Femur (tissue), 1 donor: ENCODE measurements at places on chromosomes 11 and 22.

- no peak for DNase-seq
These were observed 63.4 kb downstream of the AAMDC start for GRCh38 chr11:77884186-77884828.

DNA sequence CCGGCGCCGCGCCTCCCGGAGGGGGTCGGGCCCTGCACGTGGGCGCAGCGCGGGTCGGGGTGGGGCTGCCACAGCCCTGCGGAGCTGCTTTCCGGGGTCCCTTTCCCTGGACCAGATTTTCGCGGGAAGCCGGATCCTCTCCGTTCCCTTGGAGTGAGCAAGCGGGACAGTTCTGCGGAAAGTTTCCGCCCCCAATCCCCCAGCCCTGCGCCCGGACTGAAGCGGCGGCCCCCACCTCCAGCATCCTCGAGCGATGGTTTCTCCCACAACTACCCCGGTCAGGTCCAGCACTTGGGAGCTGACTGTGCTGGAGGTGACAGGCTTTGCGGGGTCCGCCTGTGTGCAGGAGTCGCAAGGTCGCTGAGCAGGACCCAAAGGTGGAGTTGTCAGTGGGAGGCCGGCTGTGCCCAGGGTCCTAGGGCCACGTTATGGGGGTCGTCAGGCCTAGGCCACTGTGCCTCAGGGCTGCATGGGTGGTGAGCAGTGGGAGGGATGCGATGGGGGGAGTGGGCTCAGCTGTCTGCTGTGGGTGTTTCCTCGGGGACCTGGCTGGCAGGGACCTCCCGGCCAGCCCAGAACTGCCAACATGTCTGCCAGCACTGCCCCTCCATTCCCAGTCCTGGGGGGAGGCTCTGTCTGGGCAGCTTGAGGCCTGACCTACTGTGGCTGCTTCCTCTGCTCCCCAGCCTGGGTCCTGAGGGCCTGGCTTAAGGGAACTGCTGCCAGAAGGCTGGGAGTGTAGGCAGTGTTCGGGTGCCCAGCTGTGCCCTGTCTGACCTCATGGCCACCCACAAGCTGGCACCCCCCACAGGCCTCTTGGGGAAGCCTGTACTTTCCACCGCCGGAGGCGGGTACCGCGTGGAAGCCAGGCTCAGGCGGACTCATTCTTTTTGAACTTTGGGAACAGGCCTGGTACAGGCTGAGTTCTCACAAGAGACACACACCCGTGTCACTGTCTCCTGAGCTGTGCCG, 726 bp downstream of the ST3GAL4 start:
- no peak for DNase-seq

GRCh38 chr11:3130269-3131071, 34.6 kb downstream of the OSBPL5 start:
- DNase-seq = peak; percentile 24

DNA sequence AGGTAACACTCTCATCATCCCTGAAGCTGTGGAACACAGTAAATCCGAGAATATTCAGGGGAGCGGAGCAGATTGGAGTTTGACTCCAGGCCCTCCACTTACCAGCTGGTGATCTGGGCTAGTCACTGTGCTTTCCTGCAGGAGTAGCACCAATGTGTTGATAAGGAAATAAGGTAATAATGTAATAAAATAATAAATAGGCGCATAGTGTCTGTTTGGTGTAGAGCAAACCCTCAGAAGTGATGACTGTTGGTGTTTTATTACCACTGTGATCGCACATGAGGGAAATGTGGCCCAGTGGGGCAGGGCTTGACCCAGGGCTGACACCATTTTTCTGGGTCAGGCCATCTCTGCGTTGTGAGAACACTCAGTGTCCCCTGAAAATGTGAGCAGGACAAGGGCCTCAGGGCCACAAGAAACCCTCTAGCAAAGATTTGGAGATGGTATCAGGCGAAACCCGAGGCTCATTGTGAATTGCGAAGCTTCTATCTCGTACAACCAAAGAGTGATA, 563.9 kb upstream of the B3GAT1 start:
- no peak for DNase-seq

DNA sequence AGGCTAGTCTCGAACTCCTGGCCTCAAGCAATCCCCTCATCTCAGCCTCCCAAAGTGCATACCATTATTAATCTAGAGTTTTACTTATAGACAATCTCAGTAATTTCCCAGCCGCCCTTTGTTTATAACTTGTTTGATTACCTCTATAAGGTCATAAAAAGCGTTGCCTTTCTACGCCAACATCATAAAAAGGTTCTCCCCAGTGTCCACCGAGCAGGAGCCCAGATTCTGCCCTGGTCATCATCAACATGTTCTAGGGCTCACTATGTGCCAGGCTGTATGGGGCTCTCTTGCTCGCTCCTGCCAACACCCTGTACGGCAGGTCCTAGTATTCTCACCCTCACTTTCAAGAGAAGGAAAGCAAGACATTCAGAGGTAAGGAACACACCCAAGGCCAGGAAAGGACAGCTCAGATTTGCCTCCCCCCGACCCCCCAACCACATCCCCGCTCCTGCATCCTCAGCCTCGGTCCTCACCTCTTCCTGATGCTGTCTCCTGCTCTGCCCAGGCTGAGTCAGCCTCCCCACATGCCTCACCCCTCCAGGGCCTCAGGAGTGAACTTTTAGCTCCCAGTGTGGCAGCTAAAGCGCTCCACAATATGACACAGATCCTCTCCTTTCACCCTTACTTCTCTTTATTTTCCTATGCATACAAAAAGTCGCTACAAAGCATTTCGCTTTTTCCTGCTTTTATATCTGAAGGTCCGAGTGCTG, 14.3 kb downstream of the ARFGAP3 start:
- DNase-seq = no peak
